Lower leg skin (tissue), 4 donors: ENCODE measurements at places on chromosomes 2 and 18.
A peak's percentile ranks its signal among the peaks of the same experiment; 100 is the strongest.

DNA sequence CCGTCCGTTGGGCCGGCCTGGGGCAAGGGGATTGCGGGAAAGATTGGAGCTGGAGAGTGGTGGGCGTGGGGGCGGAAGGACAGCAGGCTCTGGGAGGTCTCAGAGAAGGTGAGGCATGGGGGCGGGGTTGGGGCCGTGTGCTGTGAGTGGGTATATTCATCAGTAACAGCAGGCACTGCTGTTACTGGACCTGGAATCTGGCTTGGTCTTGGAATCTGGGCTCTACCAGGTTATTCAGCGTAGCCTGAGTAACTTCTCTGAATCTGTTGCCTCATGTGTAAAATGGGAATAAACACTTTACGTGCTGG is 435 bp downstream of the RNF181 start:
- DNase-seq = no peak

- DNase-seq = peak; percentile 4
Measured at GRCh38 chr2:234625626-234626250, 128.9 kb upstream of the ARL4C start.

DNA sequence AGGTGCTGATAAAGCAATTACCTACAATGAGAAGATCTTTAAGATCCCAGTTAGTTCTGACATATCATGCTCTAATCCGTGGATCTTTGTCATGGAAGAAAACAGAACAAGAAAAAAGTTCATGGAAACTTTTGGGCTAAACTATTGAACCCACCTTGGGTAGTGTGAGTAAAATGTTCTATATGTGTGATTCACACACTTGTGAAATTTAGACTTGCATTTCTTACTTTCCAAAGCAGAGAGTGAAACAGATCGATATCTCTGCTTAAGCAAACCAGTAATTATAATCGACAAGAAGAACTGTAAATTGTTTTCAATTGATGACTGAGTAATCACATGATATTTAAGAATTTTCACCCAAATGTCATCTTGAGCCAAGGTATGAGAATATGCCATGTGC is 214.2 kb downstream of the HRH4 start:
- DNase-seq = no peak

DNA sequence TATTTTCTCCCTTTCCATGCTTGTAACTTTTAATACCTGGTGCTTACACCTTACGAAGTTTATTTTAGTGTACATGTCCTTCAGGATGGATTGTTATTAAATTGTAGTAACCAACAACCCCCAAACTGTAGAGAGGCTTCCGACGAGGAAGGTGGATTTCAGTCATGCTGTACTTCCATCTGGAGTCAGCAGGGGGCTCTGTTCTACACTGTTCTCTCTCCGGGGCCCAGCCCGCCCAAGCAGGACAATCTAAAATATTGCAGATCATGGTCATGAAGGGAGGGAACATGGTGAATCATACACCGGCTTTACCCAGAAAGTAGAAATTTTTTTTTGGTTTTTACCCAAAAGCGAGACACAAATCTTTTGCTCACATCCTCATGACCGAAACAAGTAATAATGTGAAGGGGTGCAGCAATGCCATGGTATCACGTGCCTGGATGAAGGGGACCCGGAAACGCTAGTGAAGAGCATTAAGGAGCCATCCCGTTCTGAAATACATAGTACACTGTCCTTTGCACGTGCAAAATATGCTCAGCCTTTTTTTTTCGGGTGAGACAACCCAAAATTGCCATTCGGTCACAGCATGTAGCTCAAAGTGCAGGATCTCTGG is 884.8 kb downstream of the EPHA4 start:
- DNase-seq = peak; percentile 64

- peak; percentile 77 for DNase-seq
Measured at GRCh38 chr2:95728878-95729596, 137.2 kb downstream of the TRIM43 start.

GRCh38 chr2:73685764-73686438 is 43.7 kb upstream of the NAT8 start:
- no peak for DNase-seq

GRCh38 chr2:240840435-240841060 is 20.5 kb upstream of the KIF1A start:
- no peak for DNase-seq

DNA sequence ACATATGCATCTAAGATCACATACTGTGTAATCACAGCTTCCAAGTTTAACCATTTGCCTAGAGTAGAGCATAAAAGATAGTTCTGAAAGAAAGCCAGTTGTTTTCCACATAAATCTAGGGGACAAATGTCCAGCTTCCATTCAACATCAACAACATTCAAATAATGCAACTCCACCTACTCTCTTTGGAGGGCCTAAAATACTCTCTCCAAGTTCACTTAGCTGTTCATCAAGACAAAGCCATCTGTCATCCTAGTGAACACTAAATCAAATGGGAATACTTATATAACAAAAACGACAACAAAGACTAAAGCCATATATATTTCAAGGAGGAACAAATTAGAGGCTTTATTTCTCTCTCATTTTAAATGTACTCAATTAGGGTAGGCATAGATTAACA is 221.5 kb upstream of the CDH2 start:
- DNase-seq = no peak

GRCh38 chr2:40719414-40719813 is 267.5 kb upstream of the SLC8A1 start:
- no peak for DNase-seq

- DNase-seq = no peak
Measured at GRCh38 chr2:57199663-57200062, 846.9 kb upstream of the VRK2 start.

DNA sequence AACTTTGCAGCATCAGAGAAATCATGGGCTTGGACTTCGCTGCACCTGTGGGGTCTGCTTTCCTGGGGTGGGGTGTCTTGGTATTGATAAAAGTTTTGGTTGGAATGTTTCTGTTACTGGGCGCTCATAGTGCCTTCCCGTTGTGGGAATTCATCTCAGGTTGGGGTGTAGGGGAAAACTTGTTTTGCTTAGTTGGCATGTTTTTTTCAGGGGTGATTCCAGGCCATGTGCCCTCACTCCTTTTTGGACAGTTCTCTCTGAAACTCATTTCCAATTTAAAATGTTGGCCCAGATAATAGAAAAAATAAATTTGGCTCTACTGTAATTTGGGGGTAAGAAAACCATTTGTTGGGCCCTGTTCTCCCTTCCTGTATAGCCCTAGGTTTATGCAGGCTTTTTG is 1.5 kb downstream of the LTBP1 start:
- no peak for DNase-seq

DNA sequence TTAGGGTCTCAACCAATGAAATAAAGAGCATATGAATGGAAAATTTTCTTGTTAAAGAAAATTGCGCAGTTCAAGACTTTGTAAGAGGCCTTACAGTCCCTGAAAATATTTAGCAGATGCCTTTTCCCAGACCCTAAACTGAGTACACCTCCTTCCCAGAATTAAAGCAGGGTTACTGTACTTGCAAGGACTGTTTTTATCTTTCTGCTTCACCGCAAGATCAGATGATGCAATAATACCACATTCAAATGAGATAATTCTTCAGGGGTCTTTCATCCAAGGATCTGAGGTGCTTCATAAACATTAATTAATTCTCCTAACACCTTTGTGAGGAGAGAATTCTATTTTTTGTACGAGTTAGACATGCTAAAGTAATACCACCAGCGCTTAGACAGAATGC is 1071.8 kb upstream of the PIK3C3 start:
- DNase-seq = no peak

DNA sequence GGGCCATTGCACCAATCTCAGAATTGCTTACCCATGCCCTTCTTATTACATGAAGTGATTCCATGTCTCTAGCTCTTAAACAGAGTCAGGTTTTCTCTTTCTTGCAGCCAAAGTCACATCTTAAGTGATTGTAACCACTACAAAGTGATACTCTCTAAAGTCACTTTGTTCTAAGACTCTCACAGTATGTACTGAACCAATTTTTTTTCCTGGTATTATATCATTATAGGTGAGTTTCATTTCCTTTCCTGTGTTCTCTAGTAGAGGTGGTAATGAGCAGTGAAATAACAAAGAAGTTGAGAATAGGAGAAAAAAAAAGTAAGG is 66.3 kb upstream of the DARS1 start:
- DNase-seq = no peak

DNA sequence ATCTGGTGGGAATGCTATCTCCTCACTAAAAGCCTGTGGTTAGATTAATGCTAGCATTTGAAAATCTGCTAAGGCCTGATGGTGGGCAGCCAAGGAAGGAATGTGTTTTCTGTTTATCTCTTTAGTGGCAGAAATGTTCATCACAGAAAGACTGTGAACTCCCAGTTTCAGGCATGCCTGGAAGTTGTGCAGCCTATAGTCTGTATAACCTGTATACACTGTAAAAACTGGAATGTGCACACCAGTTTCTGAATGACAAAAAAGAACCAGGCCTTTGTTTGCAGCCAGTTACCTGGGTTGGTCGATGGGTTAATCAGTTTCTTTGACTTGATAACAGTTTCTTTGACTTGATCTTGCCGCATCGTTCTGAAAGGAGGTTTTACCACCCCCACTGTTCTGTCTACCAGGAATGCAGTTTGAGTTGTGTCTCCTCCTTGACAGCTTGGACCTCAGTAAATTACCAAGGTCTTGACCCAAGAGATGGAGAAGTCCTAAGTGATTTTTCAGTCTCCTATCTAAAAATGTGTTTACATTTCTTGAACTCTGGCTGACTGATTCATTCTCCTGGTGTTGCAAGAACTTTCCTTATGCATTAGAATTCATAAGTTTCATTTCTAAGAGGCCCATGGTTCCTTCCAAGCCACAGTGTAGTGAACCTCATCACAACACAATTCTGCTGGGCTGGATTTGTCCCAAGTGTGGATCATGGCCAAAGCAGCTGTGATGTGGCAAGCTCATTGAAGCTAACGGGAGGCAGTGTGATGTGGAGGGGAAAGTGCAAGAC is 62.2 kb downstream of the KIAA2012 start:
- peak; percentile 71 for DNase-seq

DNA sequence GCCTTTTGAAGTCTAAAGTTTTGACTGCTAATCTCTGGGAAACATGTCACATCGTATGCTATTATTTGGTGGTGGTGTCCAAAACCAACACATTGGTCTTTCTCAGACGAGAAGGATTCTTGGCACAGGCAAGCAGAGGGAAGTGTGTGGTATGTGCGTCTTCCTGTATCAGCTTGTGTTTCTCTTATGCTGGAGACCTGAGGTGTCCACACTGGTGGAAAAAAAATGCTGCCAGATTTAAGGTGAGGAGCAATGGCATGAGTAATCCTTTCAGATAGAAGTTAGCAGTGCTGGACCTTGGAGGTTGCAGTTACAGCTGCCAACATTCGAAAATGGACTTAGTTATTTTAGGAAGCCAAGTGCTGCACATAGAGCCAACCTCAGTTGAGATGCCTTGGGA is 11.7 kb upstream of the FHL2 start:
- no peak for DNase-seq

GRCh38 chr2:104685591-104685990 is 168.3 kb upstream of the POU3F3 start:
- no peak for DNase-seq

DNA sequence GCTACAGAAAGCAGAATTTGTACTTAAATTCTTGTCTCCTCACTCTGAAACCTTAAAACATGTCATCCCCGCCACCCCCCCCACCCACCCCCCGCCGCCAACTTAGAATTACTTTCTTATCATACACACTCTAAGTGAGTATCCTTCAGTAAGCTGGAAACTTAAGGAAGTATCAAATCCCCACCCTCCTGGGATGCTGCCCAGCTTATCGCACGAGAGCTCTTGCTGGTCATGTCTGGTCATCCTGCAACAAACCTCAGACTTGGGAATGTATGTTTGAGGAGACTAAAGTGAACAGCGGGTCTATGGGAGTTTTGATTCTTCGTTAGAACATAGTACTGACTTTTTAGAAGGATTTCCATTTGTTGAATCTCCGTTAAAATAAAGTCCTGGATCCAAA is 203.3 kb downstream of the PTGR3 start:
- DNase-seq = no peak
